ENCODE measurements at places on chromosomes 6 and 20.

- no peak for DNase-seq
These were observed 42.0 kb downstream of the PRL start for GRCh38 chr6:22254886-22255285.

DNA sequence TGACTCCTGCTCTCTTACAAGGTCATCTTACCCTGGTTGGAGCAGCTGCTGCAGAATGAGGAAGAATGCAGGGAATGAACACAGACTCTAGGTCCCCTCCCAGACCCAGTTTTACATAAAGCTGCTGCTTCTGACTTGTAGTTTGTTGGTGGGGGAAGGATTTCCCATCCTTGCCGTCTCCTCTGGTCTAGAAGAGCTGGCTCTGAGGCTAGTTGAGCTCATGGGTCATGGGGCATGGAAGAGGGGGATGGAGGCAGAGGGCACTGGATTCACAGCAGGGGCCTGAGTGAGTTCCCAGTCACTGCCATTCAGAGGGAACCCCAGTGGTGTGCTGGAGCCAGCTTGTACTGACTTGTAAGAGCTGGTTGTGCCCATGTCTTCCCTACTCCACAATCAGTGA is 9.2 kb upstream of the GUCA1A start:
- DNase-seq: no peak

GRCh38 chr6:1310628-1311399 is 1.1 kb upstream of the FOXQ1 start:
- no peak for DNase-seq

DNA sequence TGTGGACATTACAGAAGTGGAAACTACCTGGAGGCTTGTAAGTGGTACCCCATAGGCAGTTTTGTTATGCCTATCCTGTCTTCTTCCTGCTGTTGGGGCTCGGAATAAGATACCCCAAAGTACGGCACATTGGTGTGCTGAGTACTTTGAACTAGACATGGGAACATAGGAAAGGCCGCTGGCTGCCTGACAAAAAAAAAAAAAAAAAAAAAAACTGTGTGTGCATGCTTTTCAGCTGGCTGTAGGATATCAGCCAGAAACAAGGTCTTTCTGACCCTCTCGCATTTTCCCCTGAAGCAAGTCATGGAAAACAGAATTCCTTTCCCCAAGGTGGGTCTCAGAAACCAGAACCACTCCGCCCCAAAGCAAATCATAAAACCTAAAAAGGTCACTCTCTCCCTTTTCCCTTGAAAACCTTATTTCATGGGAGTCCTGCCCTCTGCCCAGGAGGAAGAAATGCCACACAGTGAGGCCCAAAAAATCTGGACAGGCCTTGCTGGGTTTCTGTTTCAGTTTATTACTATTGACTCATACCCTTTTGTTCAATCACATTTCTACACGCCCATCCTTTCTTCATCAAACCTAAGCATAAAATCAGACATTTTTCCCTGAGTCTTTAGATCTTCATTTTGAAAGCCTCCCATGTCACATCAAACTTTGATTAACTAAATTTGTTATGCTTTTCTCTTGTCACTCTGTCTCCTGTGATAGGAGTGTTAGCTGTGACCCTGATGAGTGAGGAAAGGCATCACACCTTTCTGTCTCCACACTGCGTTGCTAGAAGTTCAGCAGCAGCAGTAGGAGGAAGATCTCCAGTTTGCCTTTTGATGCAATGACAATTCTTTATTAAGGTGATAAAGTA is 17.2 kb downstream of the SLC2A12 start:
- no peak for DNase-seq

DNA sequence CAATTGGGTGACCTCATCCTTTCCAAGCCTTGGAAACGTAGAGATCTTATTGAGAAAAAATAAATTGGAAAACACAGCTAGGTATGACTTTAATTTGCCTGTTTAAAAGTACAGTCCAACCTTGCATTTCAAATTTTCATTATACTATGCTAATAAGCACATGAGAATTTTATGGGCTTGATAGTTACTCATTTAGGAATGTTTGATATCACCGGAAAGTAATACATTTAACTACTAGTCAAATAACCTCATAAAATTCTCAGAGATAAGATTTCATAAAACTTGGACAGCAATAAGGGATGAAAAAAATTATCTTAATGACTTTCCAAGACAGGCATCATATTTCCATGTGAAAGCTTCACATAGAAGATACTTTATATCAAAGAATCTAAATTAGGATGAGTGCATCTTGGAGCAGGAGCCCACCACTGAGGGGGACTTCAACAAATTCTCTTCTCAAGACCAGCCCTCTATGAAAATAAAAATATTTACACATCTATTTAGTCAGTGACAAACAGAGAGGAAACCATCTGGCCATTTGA is 236.3 kb downstream of the EPHA7 start:
- DNase-seq: no peak

DNA sequence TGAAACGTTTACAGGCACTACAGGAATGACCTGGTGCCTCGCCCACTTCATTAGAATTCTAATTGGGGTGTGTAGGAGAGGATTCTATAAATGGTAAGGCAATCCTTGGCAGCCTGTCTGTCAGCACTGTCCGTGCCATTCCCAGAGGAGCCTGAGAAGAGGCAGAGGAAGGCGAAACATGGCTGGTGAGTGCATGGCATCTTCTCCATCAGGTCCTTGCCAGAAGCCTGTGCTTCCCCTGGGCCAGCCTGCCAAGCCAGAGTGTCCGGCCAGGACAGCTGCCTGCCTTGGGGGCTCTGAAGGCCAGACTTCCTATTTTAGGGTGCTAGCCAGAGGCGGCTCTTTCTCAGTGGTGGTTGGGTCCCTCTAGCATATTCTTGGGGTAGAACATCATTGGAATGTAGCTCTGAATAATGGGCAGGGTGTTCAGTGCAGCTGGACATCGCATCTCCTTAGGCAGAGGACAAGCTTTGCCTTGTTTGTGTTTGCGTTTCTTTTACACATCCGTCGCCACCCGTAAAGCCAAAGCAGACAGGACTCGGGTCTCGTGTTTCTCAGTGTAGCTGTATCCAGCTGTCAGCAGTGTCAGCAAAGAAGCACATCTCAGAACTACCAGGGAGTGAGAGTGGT is at the start of gene TGM3:
TGM3 (plus strand) TSS at position 116 of the 630 bp plus-strand sequence; CDS start at position 179, 63 bp downstream.
- no peak for DNase-seq

DNA sequence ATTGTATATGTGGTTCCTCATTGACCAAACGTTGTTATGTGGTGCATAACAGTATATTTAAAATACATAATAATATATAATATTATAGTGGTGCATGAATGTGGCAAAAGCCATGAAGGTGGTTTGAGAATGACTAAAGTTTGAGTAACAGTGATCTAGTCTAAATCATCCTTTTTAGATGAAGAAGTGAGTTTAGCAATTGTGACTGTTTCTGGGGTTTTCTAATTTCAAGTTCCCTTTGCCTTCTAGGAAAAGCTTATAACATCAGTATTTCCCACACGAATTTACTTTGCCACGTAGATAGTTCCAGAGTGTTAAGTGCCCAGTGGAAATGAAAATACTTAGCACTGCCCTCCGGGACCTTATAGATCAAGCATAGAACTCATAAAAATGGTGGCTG is 40.9 kb downstream of the ARFGEF2 start:
- no peak for DNase-seq

DNA sequence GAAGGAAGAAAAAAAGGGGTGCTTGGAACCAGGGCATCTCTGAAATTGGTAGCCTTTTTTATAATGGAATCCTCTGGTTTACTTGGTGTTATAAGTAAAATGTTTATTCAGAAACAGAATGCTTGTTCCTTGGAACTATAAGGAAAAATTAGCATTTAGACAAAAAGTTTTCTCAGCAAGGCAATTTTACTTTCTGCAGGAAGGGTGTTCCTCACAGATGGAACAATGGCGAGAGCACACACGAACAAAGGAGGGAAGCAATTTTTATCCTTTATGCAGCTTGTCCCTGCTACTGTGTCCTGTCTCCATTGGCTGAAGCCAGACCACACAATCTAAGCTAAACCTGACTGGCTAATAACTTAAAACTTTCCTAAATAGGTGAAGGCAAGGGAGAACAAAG is 22.7 kb upstream of the FANCE start:
- no peak for DNase-seq

DNA sequence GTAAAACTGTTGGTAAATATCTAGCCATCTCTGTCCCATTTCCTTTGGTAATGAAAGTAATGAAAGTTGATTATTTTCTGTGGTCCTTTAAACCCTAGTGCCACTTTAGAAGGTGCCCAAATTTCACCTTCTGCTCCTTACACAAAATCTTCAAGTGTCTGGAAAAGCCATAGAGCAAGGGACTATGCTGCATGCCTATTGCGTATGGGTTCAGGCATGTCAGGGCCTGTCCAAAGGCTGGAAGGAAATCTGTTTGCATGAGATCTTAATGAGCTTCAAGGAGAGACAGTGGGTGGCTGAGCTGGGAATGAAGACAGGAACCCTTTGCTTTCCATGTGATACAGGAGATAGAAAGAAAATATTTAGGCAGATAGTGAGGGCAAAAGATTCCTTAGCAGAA is 66.6 kb upstream of the CCN6 start:
- no peak for DNase-seq

Measured in CD4-positive, alpha-beta T cell treated with Interleukin-17A for 1 hour (primary cell).